Left renal pelvis (tissue), 4 donors: ENCODE measurements at places on chromosomes 7 and 10. TPM values are rescaled to one million over a fixed set of nuclear protein-coding genes. Genes with fewer than 3 reads are reported as not detected.

- DNase-seq, result no peak
Measured at GRCh38 chr7:42210333-42210732, 26.7 kb downstream of the GLI3 start.

Gene ITGA8
- polyA plus RNA-seq, result 51.0 TPM

DNA sequence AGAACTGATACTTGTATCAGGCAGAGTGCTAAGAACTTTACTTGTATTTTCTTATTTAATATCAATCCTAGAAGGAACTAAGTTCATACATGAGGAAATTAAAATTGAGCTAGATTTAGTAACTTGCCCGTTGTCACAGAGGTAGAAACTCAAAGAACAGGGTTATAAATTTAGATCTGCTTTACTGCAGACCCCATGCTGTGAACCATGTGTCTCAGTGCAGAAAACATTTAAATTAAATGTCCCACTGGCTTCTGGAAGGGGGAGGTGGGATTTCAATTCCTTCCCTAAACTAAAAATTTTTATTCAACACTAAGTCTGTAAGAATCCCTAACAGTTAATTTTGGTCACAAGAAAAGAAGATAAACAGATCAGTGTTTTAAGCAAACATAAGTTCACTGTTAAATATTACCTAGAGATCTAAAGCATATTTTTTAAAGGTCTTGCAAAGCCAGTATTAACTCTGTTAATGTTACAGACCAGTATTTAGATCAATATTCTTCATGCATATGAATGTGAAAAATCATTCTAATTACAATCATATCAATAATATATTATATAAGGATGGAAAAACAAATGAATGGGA, 23.1 kb downstream of the WASL start:
- no peak for DNase-seq

Gene TPK1
- polyA plus RNA-seq, result 9.8 TPM

DNA sequence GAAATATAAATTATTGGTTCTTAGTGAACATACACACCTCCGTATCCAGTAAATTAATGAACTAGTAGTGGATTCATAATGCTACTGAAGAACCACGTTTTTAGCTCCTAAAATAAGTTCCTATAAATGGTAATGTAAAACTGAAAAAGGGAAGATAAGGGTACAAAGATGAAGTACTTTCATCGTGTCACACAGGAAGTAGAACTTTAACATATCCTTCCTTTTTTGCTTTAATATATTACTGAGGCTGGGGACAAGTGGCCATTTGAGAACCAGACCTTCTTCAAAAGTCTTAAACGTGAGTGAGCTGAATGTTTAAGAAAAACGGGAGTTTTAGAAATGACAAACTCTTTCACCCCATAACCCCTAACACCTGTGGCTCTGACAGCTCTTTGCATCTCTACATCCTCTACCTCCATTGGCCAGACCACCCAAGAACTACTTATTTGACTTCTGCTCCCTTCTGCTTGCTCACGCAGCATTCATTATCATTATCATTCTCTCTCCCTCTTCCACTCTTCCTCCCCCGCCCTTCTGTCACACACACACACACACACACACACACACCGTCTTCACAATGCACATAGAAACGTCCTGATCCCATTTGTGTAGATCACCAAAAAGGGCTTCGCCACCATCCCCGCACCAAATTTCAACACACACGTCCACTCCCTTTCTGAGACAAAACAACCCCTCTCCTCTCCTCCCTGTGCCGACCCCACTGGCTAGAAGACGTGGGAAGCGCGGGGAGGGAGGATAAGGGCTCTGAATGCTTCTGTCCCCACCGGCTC, 677 bp downstream of the SKAP2 start:
- DNase-seq, result no peak

Gene CCAR1
- 195 TPM for polyA plus RNA-seq

- DNase-seq, result no peak
Measured at GRCh38 chr10:27223964-27224363, 16.6 kb downstream of the ACBD5 start.

- DNase-seq, result no peak
Measured at GRCh38 chr7:140681766-140682165, 9.0 kb downstream of the ADCK2 start.

- DNase-seq, result no peak
Measured at GRCh38 chr10:79979310-79979975, 30.5 kb upstream of the SFTPD start.

DNA sequence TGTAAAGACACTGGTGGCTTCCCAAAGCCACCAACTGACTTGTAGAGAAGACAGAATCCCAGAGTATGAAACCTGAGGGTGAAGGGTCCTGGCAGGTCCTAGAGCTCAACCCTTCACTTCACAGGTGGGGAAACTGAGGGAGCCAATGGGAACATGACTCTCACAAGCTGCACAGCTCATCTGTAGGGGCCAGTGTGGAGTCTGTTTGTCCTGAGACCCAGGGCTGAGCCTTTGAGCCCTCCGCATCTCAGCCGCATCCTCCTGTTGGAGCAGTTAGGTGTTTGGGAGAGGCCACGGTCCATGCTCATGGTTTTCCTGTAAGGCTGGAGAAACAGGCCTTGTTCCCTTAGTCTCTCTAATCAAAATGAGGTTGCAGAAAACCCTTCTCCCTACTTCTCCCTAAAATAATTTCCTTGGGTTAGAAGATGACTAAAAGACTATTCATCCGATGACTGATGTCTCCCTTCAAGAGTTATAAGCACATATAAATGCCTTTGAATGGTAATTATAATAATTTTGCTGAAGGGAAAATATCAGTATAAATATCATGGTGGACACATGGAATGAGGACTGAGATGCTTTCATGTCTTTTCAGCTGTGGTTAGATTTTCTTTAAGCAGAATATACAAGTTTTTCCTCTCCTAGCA, 10.3 kb downstream of the HTRA1 start:
- no peak for DNase-seq

GRCh38 chr10:72466018-72466417, 111.3 kb upstream of the DNAJB12 start:
- no peak for DNase-seq

Gene NPSR1
- not detected for polyA plus RNA-seq

Gene STAMBPL1
- 2.0 TPM for polyA plus RNA-seq

Gene MYL7
- 0.29 TPM for polyA plus RNA-seq

Gene H2BK1
- polyA plus RNA-seq, result not detected

DNA sequence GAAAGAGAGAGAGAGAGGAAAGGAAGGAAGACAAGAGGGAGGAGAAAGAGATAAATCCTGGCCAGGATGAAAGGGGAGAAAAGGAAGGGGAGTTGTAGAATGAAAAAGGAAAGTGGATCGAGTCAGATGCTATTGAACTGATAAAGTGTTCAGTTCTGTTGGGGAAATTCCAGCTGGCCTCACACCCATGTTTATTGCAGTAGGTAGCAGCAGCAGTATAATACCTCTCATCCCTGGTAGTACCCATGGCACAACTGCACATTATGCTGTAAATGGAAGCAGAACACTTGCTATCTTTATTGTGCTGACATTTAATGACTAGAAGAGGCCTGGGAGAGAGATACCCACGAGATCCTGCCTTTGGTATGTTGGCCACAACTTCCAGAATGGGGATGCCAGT, 178.1 kb downstream of the EVX1 start:
- no peak for DNase-seq

GRCh38 chr7:114924038-114924712, 2.3 kb downstream of the MDFIC start:
- DNase-seq, result no peak

Gene MET
- 38.0 TPM for polyA plus RNA-seq

Gene MOGAT3
- 0.14 TPM for polyA plus RNA-seq

Gene EMX2
- 187 TPM for polyA plus RNA-seq

GRCh38 chr7:136130511-136131303, 153.5 kb upstream of the MTPN start:
- no peak for DNase-seq

- DNase-seq, result no peak
Measured at GRCh38 chr10:114920459-114920858, 17.5 kb upstream of the TRUB1 start.

DNA sequence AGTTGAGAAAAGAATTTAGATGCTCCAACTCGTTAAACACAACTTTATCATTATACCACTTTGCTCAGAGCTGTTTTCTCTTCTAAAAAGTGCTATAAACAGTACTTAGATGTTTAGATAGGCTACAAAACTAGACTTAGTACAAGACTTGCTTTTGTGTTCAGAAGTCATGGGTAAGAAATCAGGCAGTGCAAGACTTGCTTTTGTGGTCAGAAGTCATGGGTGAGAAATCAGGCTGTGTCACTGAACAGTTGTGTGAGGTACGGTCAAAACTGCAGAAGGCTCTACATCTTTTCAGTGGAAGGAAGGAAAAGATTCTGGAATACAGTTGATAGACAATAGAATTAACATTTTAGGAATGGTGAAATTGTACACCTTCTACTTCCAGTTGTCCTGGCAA, 239.7 kb downstream of the DNAJB9 start:
- DNase-seq, result no peak
